ENCODE measurements at places on chromosomes 12 and 14. TPM values are rescaled to one million over a fixed set of nuclear protein-coding genes. Genes with fewer than 3 reads are reported as not detected.
A peak's percentile ranks its signal among the peaks of the same experiment; 100 is the strongest.

Gene KRAS
- 54.7 TPM for total RNA-seq

DNA sequence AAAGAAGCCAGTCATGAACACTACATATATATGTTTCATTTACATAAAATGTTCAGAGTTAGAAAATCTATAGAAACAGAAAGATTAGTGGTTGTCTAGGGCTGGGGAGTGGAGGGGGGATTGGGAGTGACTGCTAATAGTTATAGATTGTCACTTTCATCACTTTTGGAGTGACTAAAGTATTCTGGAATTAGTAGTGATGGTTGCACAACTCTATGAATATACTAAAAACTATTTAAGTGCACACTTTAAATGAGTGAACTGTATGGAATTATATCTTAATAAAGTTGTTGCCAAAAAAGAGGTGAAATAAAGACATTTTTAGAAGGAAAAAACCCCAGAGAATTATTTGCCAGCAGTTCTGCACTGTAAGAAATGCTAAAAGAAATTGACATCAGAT, 9.5 kb downstream of the CATSPERB start:
- DNase-seq, result no peak

DNA sequence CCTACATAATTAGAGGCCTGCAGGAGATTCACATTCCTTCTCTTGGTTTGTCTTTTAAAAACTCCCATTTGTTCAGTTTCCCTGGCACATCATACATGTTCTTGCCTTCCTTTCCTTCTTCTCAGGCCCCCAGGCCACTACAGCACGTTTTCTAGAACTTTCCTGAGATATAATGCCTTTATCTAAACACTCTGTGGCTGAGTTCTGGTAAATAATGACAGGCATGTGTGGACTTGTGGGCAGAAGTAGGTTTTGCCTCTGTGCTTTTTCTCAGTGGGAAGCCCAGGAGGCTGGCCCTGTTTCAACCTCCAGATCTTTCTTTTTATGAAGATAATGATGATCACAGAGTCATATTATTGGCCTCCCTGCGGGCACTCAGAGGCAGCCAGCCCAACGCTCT, 117.2 kb downstream of the TMX1 start:
- no peak for DNase-seq

DNA sequence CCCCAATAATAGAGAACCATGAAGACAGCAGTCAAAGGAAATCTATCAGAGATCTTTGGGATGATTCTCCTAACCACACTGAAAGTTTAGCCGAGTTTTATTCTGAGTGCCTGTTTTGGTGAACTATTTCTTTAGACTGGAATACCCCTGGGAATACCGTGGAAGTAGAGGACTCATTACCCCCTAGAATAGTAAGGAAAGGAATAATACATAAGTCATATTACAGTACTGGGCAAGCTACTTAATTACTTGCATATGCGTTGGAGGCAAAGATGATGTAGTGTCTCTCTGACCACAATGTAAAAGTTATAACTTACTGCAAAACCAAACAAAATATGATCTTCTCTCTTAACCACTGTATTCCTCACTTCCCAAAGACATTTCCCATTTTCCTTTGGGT, 25.5 kb downstream of the ZC2HC1C start:
- no peak for DNase-seq

DNA sequence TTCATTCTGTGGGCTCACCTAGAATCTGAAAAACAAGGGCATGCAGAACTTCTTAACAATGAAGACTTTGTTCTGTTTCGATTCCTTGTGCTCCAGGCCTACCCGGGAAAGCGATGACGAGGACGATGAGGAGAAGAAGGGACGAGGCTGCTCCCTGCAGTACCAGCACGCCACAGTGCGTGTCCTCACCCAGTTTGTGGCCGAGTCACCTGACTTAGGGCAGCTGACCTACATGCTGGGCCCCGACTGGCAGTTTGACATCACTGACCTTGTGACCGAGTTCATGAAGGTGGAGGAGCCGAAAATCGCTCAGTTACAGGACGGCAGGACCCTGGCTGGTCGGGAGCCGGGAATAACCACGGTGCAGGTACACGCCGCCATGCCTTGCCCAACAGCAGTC, 585.4 kb downstream of the AACS start:
- no peak for DNase-seq

Gene TROAP
- 46.4 TPM for total RNA-seq

DNA sequence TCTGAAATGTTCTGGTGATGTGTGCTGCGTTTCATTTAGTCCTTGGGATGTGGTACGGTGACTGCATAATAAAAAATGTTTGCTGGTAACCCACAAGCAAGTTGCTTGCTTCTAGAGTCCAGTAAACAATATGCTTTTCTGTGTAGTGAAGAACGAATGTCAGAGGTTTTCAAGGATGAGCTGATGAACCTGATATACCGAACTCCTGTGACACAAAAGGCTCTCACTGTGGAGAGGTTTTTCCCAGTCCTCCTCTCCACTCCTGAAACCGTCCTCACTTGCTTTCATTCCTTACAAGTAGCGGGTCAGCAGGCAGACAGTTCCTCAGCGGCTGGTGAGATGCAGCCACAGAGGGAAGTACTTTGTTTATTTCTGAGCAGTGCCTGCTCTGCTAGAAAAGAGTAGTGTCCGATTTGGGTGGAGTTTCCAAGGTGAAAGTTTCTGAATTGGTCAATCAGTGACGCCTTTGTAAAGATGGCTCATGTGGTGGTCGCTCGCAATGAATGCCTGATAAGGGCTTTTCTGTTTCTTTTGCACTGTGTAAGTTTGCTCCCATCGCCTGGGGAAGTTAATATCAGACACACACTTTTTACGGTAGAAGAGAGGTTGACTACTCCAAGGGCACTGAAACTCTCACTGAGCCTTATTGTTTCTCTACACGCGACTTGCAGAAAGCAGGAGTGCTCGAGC, 3.0 kb downstream of the ETV6 start:
- DNase-seq, result peak; percentile 18

DNA sequence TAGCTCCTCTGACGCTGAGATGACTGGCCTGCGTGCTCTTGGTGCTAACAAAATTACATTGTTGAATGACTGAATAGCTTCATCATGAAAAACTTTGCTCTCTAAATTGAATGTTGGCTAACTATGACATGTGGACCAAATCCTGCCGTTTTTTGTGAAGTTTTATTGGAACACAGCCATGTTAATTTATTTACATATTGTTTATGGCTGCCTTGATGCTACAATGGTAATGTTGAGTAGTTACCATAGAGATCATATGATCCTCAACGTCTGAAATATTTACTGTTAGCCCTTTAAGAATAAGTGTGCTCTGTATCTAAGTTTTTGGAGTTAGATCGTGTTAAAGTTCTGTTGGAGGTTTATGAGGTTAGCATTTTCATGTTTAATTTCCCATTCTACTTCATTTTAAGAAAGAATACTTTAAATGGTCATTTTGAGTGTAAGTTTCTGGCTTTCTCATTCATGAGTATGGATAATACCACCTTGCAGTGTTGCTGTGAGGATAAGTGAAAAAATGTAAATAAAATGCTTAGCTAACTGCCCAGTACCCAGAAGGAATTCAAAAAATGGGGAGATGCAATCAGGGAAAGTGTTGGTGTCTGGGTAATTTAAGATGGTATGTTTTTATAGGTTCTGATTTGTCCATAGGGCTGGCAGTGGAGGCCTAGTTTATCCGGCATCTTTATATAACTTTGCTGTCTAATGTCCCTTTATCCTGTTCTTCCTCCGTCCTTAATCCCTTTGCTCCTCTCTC, 35.3 kb downstream of the NUBPL start:
- no peak for DNase-seq

Gene PMCH
- not detected for total RNA-seq

- no peak for DNase-seq
These were observed 90.0 kb downstream of the RNF34 start for GRCh38 chr12:121489874-121490273.

DNA sequence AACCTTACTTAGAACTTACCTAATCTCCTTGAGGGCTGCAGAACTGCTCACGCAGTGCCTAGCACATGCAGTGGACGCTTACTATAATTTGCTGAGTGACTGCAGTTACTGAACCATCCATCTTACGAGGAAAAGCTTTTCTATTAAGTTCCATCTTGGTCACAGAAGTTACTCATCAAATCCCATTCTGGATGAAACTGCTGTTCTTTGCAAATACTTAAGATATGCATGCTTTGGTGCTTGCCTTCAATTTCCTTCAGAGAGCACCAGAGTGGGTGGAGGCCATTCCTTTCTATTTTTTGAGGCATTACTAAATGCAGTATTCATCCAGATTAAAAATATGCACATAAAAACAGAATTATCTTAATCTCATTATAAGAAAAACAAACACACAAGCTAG, 17.7 kb upstream of the PELI2 start:
- no peak for DNase-seq

DNA sequence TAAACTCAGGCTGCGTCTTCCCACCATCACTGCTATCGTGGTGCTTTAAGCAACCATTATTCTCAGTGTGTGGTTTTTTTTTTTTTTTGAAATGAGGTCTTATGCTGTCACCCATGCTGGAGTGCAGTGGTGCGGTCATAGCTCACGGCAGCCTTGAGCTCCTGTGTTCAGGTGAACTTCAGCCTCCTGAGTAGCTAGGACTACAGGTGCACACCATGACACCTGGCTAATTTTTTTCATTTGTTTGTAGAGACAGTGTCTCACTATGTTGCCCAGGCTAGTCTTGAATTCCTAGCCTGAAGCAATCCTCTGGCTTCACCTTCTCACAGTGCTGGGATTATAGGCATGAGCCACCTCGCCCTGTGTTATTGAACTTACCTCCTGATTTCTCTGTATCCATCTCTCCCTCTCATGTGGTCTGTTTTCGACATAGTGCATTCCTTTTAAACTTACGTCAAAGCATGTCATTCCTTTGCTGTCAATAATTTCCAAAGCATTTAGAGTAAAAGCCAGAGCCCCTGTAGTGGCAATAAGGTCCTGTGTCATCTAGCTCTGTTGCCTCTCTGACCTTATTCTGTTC, 255.5 kb downstream of the SNAPC1 start:
- peak; percentile 9 for DNase-seq

Measured in GM23338 (cell line).